NCI-H2081 (cell line): ENCODE measurements at places on chromosomes 11 and 22.

DNA sequence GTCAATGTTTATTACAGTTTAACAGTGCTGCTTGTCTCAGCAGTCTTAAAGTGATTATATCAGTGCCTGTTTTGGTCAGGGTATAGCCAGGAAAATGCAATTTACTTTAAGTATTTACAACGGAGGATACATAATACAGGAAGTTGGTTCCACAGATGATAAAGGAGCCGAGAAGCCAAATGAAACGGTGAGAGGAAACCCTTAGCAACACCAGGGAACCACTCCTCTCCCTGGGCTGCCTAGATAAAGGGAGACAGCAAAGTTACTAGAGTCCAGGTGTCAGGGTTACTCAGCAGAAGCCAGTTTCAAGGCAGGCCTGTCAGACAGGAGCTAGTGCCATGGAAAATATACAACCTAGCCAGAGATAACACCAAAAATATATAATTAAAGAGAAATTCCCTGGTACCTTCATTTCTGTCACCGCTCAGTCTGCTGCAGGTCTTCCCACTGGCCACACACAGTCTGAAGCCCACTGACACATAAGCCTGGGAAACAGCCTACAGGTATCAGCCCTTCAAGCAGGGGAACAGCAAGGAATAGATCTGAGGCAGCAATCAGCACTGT, 55.5 kb downstream of the FAM76B start:
- no peak for DNase-seq

- no peak for DNase-seq
Observed at GRCh38 chr11:494761-495536, 12.1 kb downstream of the RNH1 start.

GRCh38 chr11:103384652-103385051, 275.4 kb downstream of the DYNC2H1 start:
- no peak for DNase-seq

GRCh38 chr11:75815345-75816168, 547 bp downstream of the UVRAG start:
- peak; percentile 33 for DNase-seq

DNA sequence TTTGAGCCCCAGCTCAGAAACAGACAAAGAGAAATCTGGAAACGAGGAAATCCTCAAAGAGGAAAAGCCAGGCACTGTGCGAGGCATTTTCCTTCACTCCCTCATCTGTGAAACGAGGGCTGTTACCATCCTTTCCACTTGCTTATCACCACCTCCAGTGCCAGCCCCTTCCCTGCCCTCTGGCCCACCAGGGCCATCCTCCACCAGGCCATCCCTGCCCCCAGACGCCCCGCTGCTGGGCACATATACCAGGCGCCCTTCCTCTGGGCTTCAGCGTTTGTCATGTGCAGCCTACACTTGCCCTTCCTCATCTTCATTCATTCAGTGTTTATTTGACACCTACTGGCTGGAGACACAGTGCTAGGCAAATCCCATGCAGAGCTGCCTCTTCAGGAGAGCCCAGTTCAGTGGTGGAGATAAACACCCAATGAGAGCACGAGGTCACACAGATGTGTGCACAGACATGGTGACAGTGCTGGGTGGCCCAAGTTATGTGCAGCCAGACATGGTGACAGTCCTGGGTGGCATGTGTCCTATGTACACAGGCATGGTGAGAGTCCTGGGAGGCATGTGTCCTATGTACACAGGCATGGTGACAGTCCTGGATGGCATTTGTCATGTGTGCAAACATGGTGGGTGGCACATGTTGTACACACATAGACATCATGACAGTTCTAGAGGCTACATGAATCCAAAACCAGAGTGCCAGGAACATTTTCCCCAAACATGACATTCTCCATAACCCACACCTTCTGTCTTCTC, 9.7 kb downstream of the SPTBN2 start:
- DNase-seq = no peak

- DNase-seq = no peak
Observed at GRCh38 chr22:46967445-46968358, 205.3 kb downstream of the TBC1D22A start.

DNA sequence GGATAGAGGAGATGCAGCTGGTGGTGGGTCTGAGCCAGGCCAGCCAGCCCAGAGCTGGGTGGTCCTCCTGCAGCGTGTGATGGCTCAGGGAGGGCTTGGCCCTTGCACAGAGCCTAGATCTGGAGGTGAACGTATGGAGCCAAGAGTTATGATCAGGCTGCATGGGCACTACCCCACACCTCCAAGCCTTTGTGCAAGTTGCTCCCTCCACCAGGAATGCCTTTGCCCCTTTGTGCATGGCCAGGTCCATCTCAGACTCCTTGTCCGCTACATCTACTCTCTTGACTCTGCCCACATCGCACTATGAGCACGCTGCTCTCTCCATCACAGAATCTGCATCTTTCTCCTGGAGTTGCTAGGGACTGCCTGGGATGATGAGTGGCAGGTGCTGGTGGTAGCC, 895.7 kb downstream of the TBC1D22A start:
- DNase-seq = no peak

- DNase-seq = no peak
Observed at GRCh38 chr11:36748836-36749235, 150.8 kb upstream of the RAG2 start.

GRCh38 chr11:16215352-16215751, 141.0 kb downstream of the SOX6 start:
- DNase-seq = no peak

DNA sequence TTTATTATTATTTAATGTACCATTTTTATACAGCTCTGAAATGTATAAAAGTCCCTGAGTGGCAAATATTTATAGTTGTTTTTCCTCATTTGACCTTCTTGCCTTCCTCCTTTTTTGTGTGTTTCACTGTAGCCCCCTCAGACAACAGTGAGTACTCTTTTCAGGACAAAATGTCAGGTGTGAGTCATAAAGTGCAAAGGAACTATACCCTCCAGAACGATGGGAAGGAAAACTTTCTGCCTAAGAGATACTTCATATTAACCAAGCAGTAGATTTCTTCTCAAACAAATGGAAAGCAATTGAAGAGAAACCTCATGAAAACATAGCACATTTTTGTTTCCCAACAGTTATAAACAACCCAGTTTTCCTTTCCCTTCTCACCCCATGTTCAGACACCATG, 16.1 kb upstream of the MS4A7 start:
- no peak for DNase-seq

DNA sequence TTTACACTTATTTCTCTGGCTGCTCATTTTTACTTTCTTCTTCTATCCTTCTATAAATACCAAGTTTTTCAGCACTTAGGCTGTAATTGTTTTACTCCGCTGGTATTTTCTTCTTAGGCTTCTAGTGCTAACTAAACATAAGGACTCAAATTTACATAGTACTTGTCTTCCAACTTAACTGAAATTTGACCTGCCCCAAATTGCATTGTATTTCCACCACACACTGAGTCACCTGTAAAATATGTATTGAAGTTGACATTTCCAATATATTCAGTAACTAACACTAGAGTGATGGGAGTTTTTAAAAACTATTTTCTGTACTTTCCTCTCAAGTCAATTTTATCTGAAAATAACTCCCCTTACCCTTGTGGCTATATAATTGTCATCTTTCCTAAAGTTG, 1794.1 kb upstream of the RAG2 start:
- no peak for DNase-seq
